ENCODE measurements at places on chromosomes 2 and 18. TPM values are rescaled to one million over a fixed set of nuclear protein-coding genes. Genes with fewer than 3 reads are reported as not detected.

SIGLEC15 gene
- total RNA-seq: 0.37 TPM

MAPRE2 gene
- total RNA-seq: 32.6 TPM

CNDP1 gene
- not detected for total RNA-seq

MGAT5 gene
- total RNA-seq: 49.4 TPM

CFAP65 gene
- 0.13 TPM for total RNA-seq

GKN2 gene
- not detected for total RNA-seq

LGALSL gene
- total RNA-seq: 29.2 TPM

PTMA gene
- 2,823 TPM for total RNA-seq

TCF23 gene
- total RNA-seq: not detected

REG3G gene
- total RNA-seq: not detected

RAX gene
- total RNA-seq: 0.52 TPM

CD8B2 gene
- total RNA-seq: not detected

IMP4 gene
- 96.8 TPM for total RNA-seq

GAL3ST2 gene
- not detected for total RNA-seq

KCNG2 gene
- 0.19 TPM for total RNA-seq

PRKAG3 gene
- total RNA-seq: not detected

CRACDL gene
- 0.07 TPM for total RNA-seq

RNF152 gene
- 2.2 TPM for total RNA-seq

DPP4 gene
- total RNA-seq: 3.3 TPM

LRP2 gene
- total RNA-seq: 2.4 TPM

KCNK3 gene
- 0.30 TPM for total RNA-seq

DUSP19 gene
- 2.3 TPM for total RNA-seq

CRYGD gene
- 0.98 TPM for total RNA-seq

OLA1 gene
- total RNA-seq: 158 TPM

CMPK2 gene
- 0.31 TPM for total RNA-seq

MALL gene
- 3.9 TPM for total RNA-seq

TGOLN2 gene
- 36.3 TPM for total RNA-seq

CTIF gene
- total RNA-seq: 17.8 TPM

RAB6C gene
- total RNA-seq: not detected

POMC gene
- total RNA-seq: 2.2 TPM

ANKAR gene
- total RNA-seq: 1.5 TPM

MYO1B gene
- 61.2 TPM for total RNA-seq

LAMA1 gene
- 48.7 TPM for total RNA-seq

SPC25 gene
- 35.8 TPM for total RNA-seq

LYG1 gene
- not detected for total RNA-seq

CHRNG gene
- total RNA-seq: not detected

WDR43 gene
- 135 TPM for total RNA-seq

ST8SIA5 gene
- total RNA-seq: 7.0 TPM

CREG2 gene
- total RNA-seq: 2.2 TPM

MAP3K19 gene
- total RNA-seq: not detected

PLB1 gene
- 0.20 TPM for total RNA-seq

STAT1 gene
- 43.0 TPM for total RNA-seq

RIT2 gene
- total RNA-seq: 2.5 TPM

TGFA gene
- total RNA-seq: 3.7 TPM

POU3F3 gene
- 0.09 TPM for total RNA-seq

CD226 gene
- total RNA-seq: not detected

DIPK1C gene
- not detected for total RNA-seq

CPO gene
- total RNA-seq: 1.9 TPM

COLEC11 gene
- total RNA-seq: 0.47 TPM

IL1RN gene
- not detected for total RNA-seq

ALK gene
- 0.09 TPM for total RNA-seq

GKN1 gene
- not detected for total RNA-seq

ESPNL gene
- total RNA-seq: 1.3 TPM

WDR54 gene
- 45.0 TPM for total RNA-seq

HS1BP3 gene
- total RNA-seq: 11.2 TPM

FAM110C gene
- 13.2 TPM for total RNA-seq
